ENCODE measurements at places on chromosomes 1 and 21.

- no peak for DNase-seq
These were observed 17.1 kb upstream of the A3GALT2 start for GRCh38 chr1:33338048-33338439.

GRCh38 chr1:152035539-152036266 is 1.1 kb downstream of the S100A11 start:
- DNase-seq = no peak

- no peak for DNase-seq
These were observed 13.0 kb upstream of the C1orf174 start for GRCh38 chr1:3912809-3913685.

DNA sequence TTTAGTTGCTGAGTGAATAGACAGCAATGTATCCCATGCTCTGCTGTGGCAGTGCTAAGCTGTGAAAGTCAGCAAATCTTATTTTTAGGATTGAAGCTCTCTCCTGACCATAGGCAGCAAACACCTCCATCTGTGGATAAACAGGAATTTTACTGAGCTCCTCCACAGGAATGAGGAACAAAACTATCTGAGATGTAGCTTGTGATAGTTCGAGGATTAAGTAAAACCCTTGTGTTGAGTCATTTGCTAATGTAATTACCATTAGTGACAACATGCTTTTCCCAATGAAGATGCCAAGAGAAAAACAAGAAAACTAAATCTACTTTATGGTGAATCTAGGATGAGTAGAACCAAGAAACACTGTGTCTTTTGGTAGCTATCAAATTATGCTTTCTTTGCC is 122.7 kb downstream of the CLEC20A start:
- no peak for DNase-seq

DNA sequence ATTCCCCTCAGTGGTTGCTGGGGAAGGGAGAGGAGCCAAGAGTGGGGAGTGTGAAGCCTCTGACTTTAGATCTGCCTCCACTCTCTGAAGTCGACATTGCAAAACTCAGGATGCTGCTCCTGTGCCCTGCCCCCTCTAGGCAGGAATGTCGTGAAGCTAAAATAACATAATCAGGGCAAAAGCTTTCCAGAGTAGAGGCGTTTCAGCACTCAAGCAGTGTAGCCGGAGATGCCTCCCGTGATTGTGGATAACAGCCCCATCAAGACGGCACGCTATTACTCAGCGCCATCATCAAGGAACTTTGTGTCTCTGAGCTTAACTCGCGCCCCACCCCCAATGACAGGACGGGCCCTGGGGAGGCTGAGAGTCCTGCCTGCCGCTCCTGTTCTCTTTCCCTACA is 60.0 kb downstream of the FBXO2 start:
- no peak for DNase-seq

- DNase-seq = no peak
These were observed 85.0 kb downstream of the MRPL37 start for GRCh38 chr1:54284781-54285529.

DNA sequence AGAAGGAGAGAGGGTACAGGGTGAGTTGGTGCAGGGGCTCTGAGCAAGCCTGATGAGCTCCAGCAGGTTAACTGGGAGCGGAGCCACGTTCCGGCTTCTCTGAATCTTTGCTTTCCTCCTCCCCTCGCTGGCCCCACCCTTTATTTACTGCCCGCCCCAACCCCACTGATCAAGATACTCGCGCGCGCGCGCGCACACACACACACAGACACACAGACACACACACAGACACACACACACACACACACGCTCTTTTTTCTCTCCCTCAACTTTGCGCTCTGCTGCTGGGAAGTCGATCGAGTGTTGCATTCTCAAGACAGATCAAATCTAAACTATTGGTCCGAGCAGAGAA is at the start of gene GRIK1:
GRIK1 (minus strand) TSS at position 73 of the 352 bp plus-strand sequence.
- no peak for DNase-seq

Data from activated CD8-positive, alpha-beta memory T cell treated with anti-CD3 and anti-CD28 coated beads for 24 hours (primary cell).